Umbilical cord (tissue), 2 donors: ENCODE measurements at places on chromosomes 11 and 22.

GRCh38 chr22:31436132-31436531, 36.7 kb downstream of the DRG1 start:
- no peak for DNase-seq

DNA sequence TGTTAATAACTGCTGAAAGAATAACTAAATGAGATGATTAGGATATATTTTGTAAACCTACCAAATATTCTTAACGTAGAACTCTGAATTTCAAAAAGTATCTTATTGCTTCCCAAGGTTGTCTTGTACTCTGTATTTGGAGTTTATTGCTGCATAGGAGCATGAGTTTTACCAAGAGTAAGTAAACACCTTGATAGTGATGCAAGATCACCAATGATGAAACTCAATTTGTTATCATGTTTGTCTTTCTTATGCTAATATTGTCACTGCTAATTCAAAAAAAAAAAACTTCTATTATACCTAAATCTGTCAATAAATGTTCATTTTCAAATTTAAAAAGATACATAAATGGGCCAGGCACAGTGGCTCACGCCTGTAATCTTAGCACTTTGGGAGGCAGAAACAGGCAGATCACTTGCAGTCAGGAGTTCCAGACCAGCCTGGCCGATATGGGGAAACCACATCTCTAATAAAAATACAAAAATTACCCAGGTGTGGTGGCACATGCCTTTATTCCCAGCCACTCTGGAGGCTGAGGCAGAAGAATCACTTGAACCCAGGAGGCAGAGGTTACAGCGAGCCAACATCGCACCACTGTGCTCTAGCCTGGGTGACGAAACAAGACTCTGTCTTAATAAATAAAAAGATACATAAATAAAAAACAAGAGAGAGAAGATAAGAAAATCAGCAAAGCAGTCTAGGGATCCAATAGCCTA, 23.4 kb upstream of the PLAAT2 start:
- DNase-seq = no peak

DNA sequence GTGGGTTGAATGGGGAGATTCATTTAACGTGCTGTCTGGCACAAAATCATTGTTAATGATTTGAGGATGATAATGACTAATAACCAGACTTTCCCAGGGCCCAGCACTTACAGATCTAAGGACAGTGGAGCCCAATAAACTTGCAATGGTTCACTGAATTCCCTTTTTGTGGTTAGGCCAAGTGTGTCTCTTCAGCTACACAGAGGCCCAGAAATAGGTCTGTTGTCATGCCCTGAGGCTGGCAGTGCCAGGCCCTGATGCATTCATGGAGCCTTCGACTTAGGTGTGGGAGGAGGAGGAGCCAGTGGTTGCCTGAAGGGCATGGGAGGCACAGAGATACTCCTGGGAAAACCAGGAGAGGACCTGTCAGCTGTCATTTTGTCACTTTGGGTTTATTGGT, 56.1 kb downstream of the KIAA1671 start:
- DNase-seq = no peak

DNA sequence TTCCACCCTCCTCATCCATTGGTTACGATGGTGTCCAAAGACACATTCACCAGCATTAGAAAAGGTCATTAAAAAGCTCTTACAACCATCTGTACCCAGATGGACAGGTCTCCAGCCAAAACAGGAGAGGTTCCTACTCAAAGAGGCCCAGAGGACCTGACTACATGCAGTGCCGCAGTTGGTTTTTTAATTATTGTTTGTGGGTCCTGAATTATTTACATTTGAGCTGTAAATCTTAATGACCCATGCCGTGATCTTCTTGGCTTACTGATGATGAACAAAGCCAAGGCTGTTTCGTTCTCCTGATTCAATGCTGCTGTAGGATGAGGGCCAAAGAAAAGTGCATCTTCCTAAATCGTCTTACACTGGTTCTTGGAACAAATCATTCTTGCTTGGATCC, 83.7 kb downstream of the CADM1 start:
- no peak for DNase-seq

- no peak for DNase-seq
Measured at GRCh38 chr11:69199583-69200315, 44.0 kb downstream of the SMIM38 start.
